Stimulated activated CD4-positive, alpha-beta T cell treated with anti-CD3 and anti-CD28 coated beads, Interleukin-4, amount 100 ng/mL, for 1 hour (primary cell): ENCODE measurements at places on chromosomes 12 and 14.

DNA sequence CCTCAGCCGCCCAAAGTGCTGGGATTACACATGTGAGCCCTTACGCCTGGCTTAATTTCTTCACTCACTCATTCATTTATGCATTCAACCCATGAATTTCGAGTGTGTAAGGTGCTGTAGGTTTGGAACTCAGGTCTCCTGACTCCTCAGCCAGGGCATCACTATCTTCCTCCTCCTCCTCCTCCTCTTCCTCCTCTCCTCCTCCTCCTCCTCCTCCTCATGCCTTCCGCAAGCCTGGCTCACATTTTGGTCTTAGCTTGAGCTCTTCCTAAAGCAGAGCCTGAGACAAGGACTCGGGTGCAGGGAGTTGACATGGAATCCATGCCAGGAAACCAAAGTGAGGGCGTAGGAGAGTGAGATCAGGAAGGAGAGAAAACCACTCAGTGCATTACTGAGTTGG, 20.8 kb upstream of the CHGA start:
- DNase-seq, result no peak

GRCh38 chr12:116661341-116661740, 76.5 kb downstream of the SPRING1 start:
- no peak for DNase-seq

- DNase-seq, result no peak
Measured at GRCh38 chr12:49160399-49160798, 28.5 kb downstream of the TUBA1A start.

DNA sequence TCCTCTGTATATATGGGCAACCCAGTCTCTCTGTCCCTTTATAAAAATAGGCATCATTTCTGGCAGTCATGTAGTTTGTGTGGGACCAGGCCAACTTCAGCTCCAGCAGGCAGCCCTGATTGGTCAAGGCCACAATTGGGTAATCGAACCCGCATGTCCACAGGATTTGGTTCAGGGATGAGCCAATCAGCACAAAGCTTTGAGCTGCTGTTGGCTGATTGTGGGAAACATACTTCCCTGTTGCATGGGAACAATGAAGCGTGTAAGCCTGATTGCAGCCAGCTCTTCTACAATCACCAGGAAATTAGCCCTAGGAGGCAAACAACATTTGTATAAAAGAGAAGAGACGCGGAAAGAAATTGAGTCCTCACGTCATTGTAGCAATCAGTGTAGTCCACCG, 328.6 kb downstream of the PCNX1 start:
- no peak for DNase-seq

DNA sequence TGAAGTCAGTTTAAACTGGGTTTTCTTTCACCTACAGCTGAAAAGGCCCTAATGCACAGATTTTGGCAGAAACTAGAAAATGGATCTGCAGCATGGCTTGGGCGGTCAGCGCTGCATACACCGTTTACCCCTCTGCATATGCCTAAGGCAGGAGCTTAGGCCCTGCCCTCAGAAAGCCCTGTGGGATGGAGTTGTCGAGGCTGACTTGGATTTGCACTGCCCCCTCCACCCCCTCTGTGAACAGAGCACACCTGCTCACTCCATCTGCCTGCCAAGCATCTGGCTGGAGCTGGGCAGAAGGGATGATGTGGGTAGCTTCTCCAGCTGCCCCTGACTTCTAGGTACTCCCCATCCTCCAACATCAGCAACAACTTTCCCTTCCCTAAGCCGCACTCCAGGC, 41.9 kb downstream of the TTC7B start:
- DNase-seq, result no peak

GRCh38 chr12:113551563-113551962, 79.9 kb upstream of the LHX5 start:
- no peak for DNase-seq

DNA sequence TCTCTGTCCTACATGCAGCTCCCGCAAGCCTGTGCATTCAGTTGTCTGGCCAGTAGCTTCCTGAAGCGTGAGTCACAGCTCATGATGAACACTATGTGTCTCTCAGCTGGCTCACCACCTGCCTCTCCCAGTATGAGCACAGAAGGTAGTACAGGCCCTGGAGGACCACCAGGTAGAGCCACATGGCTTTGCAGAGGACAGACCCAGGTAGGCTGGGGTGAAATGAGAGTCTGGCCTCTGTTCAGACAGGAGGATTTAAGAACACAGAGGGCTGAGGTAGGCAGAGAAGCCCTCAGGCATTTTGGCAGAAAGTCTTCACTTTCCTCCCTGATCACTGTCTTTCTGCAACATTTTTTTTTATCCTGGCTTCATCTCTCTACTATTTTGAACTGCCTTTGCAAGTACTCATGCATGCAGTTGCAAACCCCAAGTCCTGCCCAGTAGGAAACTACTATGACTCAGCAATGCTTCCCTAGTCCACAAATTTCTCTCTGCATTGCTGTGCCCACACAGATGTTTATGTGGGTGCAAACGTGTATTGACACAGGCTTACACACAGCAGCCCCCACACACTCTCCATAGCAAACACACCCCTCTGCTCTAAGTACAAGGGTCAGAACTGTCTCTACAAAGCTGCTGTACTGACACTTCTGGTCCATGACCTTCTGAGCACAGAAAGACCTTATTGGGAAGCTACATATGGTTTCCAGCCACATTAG, 7.2 kb upstream of the SDR9C7 start:
- DNase-seq, result no peak

- DNase-seq, result no peak
Measured at GRCh38 chr12:46108721-46109120, 118.3 kb upstream of the SCAF11 start.

GRCh38 chr12:19926266-19926665, 442.1 kb upstream of the PDE3A start:
- no peak for DNase-seq

GRCh38 chr12:86050010-86050409, 175.9 kb downstream of the NTS start:
- DNase-seq, result no peak
